ENCODE measurements at places on chromosomes 2 and 18.
A peak's percentile ranks its signal among the peaks of the same experiment; 100 is the strongest.

GRCh38 chr2:120161190-120161589 is 62.0 kb downstream of the TMEM185B start:
- no peak for DNase-seq

DNA sequence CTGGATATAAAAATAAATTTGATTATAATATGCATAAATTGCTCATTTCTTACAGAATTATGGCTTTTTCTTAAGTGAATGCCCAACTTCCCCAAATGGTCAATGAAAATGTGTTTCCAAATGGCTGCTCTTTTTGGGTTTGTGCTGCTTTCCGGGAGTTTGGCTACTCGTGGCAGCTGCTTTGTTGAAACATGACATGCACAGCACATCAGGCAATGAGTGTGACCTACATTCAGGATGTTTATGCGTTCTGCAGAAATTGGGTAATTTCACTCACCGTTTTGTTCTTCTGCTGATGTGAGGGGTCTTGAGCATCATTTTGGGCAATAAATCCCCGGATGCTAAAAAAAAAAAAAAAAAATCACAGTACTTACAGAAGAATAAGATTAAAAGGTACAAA is 825.0 kb upstream of the KLHL29 start:
- DNase-seq = no peak

- DNase-seq = no peak
These were observed 269.0 kb upstream of the FBXO11 start for GRCh38 chr2:48175254-48175653.

GRCh38 chr2:16260041-16260830 is 319.9 kb downstream of the MYCN start:
- no peak for DNase-seq

- DNase-seq = no peak
These were observed 695.6 kb downstream of the TSN start for GRCh38 chr2:122451040-122451439.

- no peak for DNase-seq
These were observed 350.8 kb upstream of the RGPD4 start for GRCh38 chr2:107475859-107476258.

GRCh38 chr18:75067996-75068645 is 140.8 kb downstream of the PTGR3 start:
- DNase-seq = no peak

GRCh38 chr2:160822006-160822405 is 328.4 kb upstream of the RBMS1 start:
- no peak for DNase-seq

DNA sequence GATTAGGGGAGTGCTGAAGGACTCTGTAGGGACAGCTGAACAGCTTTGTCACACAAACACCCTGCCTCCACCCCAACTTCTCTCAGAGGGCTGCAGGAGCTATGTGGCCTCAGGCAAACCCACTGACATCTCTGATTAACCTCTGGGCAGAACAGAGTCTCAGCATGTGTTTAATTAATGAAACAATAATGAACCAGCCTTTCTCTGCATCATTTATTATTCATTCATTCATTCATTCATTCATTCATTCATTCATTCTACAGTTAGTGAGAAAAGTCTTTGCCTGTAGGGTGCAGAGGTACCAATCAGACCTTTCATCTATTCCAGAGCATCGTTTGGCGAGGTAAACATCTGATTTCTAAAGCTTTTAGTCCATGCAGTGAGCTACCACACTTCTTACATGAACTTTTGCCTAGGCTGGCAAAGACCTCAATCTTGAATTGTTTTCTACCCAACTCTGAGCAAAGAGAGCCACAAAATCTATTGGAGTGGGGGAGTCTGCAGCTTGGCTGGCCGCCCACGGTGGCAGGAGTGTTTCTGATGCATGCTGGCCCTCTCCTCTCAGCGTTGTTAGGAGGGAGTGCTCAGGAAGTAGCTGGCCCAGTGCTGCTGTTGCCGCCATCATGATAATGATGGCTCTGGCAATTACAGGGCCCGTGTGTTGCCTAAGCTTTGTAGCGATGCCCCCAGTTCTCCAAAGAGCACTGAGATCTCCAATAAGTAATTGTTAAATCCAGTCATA is 198.9 kb downstream of the SMAD7 start:
- DNase-seq = no peak

- no peak for DNase-seq
These were observed 66.1 kb upstream of the NXPH2 start for GRCh38 chr2:138846216-138846821.

DNA sequence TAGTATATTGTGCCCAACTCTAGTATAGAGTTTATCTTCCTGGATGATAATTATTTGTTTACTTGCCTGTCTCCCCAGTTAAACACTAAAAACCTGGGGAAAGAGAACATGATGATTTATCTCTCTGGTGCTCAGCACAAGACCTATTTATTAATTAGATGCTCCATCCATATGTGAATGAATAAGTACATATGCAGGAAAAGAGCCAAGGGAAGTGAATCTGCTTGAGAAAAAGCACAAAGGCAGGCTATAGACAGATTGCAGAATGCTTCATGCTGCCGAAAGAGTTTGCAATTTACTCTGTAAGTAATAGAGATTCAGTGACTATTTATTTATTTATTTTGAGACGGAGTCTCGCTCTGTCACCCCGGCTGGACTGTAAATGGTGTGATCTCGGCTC is 37.3 kb upstream of the MFF start:
- DNase-seq = no peak

- no peak for DNase-seq
These were observed 56.3 kb upstream of the MYO3B start for GRCh38 chr2:170121689-170122088.

GRCh38 chr18:78859686-78860085 is 119.9 kb upstream of the SALL3 start:
- no peak for DNase-seq

GRCh38 chr2:236558993-236559978 is 10.3 kb upstream of the ACKR3 start:
- no peak for DNase-seq

DNA sequence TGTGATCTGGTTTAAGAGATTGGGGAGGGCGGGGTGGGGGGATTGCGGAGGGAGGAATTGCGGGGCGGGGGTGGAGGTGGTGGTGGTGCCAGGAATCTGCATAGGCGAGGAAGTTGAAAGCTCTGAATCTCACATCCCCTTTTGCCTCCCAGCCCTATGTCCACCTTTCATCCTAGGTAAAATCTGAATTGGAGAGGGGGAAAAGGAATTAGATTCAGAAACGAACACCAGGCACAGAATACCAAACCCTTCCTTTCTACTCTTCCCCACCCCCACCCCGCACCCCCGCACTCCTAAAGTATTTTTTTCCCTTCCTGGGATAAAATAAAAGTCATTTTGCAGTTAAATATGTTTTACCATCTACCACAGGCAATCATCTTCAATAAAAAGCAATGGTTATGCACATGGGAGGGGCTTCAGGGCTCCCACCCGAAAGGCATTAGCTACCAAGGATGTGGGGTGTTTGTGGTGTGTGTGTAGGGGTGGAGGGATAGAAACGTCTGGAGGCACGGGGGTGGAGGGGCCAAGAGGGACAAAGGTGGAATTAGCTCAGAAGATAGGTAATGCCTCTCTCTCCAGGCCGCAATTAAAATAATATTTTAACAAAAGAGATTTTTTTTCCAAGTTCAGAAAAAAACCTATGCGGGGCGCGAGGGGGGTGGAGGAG is 1.8 kb downstream of the IGFBP5 start:
- DNase-seq = no peak

DNA sequence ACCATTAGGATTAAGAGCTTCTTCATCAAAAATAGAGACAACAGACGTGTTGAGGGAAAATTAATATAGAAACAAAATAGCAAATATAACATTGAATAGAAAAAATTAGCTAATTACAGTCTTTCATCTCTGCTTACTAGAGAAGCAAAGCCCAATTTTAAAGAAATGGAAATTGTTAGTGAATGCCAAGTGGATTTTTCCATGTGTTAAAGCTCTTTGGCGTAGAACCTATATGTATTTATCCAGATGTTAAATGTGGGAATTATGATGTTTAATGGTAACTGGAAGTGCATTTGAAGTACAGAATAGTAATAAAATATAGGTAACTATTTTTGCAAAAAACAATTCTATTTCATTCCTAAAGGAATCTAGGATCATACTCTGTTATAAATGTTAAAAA is 212.0 kb upstream of the COL3A1 start:
- DNase-seq = no peak

GRCh38 chr18:62338446-62339105 is 13.5 kb downstream of the TNFRSF11A start:
- DNase-seq = no peak

- peak; percentile 45 for DNase-seq
These were observed 1.1 kb downstream of the COLEC11 start for GRCh38 chr2:3595985-3596384.

GRCh38 chr2:161418275-161418714 is 2.2 kb downstream of the TBR1 start:
- no peak for DNase-seq

GRCh38 chr2:53608293-53608692 is 159.3 kb upstream of the CHAC2 start:
- DNase-seq = no peak

GRCh38 chr2:42045848-42046748 is 1.7 kb upstream of the PKDCC start:
- no peak for DNase-seq

DNA sequence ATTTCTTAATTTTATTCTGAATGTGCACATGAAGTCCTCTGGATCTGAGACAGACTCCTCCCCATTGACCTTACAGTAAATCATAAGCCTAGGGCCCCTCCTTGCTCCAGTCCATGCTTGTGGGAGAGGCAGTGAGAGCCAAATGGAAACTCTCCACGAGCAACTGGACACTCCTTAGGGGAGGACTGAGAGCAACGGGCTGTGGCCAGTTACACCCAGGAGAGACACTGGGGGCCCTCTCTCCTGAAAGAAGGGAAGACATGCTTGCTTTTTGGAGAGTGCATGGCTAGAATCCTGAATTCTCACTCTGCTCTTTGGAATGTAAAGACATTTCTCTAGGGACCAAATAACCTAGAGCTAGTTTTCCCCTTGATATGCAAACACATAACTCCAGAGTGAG is 49.0 kb upstream of the BIN1 start:
- no peak for DNase-seq

- no peak for DNase-seq
These were observed 3.3 kb downstream of the KLHL30 start for GRCh38 chr2:238141541-238142318.

- DNase-seq = no peak
These were observed 89.9 kb downstream of the PTPRM start for GRCh38 chr18:7657050-7657449.

DNA sequence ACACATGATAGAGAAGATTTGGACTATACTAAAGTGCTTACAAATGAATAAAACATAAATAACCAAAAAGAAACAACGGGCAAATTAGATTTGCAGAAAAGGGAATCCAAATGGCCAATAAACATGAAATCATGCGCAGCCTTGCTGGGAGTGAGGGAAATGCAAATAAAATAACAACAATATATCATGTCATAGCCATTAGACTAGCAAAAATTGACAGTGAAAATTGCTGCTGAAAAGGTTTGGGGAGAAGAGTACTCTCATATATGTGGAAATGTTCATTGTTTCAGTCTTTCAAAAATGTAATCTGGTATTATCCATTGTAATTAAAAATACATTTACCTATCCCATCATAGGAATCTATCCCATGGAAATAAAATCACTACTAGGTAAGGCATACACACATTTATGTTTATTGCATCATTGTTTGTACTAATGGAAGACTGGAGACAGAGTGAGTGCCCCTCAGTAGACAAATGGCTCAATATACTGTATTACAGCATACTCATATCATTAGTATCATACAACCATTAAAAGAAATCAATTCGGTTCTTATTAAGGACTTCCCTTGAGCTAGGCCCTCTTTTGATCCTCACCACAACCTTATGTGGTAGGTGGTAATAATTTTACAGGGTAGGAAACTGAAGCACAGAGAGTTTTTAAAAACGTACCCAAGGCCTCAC is 94.1 kb upstream of the MSTN start:
- DNase-seq = no peak

- no peak for DNase-seq
These were observed 108.5 kb upstream of the COL5A2 start for GRCh38 chr2:189287982-189288521.

DNA sequence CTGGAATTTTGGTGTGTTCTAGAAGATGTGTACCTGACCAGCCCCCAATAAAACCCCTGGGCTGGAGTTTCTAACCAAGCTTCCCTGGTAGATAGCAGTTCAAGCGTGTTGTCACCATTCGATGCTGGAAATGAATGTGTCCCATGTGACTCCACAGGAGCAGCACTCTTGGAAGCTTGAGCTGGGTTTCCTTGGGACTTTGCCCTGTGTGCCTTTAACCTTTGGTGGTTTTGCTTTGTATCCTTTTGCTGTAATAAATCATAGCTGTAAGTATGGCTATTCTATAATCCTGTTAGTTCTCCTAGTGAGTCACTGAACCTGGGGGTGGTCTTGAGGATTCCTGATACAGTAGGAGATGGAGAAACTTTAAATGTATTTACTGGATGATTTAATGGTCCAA is 65.2 kb downstream of the KLHL14 start:
- no peak for DNase-seq

- DNase-seq = no peak
These were observed 264.3 kb downstream of the KLHL29 start for GRCh38 chr2:23649303-23649702.

DNA sequence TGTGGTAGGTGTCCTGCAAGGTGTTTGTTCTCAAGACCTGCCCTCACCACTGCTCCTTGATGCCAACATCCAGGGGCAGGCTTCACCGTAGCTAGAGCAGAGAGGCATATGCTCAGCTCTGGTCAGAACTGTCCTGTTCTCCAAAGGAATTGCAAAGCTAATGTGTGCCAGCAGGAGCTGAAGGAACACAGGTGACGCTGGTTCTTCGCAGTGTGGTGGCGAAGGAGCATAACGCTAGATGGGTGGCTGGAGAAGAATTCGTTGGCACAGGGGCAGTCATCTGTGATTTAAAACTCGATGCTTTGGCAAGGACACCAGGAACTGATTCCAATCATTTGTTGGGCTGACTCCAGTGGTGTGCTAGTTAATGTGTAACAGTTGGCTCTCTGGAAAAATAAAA is 11.4 kb upstream of the PER2 start:
- no peak for DNase-seq

GRCh38 chr18:59271606-59272220 is 1.5 kb downstream of the RAX start:
- no peak for DNase-seq

Data from activated T-cell treated with anti-CD3 and anti-CD28 coated beads for 48 hours (primary cell).